ENCODE measurements at places on chromosomes 2 and 18.

GRCh38 chr18:75230163-75231052, 19.8 kb downstream of the TSHZ1 start:
- DNase-seq = no peak

- DNase-seq = no peak
Measured at GRCh38 chr2:235458839-235459273, 35.0 kb upstream of the AGAP1 start.

DNA sequence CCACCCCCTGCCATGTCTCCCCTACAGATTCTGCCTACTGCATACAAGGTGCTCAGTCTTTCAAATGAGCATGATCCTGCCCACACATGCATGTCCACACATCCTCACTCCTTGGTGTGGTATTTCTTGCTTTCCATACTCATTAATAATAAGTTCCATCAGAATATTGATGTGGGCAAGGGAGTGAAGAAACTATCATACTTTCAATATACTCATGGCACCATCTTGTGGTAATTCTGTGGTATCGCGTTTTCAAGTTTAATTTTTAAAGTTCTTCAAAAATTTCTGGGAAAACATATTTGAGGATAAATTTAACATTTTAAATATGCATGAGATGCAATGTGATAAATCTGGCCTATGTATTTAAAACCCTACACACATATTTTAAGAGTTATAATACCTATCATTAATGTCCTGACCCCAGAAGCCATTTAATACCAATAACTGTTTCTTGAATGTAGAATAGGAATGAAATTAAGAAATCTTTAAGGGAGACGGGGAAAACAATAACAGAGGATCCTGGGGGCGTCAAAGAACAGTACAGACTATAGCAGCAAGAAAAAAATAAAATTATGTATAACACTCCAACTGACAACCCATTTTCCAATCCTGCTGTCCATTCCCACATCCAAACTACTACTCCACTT, 110.1 kb downstream of the ZNF385B start:
- DNase-seq = no peak

DNA sequence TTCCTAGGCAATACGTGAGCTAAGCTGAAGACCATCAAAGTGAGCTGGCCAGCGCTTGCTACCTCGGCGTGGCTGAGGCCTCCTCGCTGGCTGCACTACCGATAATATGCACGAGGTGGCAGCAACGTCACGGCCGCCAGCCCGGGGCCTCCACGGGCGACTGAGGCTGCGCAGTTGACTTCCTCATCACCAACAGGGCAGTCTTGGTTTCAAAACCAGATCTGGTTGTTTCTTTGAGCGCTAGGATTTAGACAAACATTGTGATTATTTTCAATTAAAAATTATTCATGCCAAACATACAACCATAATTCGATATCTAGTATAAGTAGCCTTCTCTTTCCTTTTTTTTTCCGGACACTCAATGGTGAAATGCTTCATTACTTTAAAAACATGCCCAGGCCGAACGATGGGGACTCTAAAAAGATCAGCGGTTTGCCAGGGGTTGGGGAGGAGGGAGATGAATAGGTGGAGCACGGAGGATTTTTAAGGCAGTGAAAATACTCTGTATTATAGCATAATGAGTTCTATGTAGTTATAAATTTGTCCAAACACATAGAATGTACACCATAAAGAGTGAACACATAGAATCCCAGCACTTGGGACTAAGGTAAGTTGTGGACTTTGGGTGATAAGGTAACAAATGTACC, 52.0 kb downstream of the CYBRD1 start:
- DNase-seq = peak; percentile 68

- no peak for DNase-seq
Measured at GRCh38 chr2:73295751-73296400, 2.5 kb upstream of the EGR4 start.

GRCh38 chr2:12064153-12064552, 317.7 kb downstream of the LPIN1 start:
- no peak for DNase-seq

DNA sequence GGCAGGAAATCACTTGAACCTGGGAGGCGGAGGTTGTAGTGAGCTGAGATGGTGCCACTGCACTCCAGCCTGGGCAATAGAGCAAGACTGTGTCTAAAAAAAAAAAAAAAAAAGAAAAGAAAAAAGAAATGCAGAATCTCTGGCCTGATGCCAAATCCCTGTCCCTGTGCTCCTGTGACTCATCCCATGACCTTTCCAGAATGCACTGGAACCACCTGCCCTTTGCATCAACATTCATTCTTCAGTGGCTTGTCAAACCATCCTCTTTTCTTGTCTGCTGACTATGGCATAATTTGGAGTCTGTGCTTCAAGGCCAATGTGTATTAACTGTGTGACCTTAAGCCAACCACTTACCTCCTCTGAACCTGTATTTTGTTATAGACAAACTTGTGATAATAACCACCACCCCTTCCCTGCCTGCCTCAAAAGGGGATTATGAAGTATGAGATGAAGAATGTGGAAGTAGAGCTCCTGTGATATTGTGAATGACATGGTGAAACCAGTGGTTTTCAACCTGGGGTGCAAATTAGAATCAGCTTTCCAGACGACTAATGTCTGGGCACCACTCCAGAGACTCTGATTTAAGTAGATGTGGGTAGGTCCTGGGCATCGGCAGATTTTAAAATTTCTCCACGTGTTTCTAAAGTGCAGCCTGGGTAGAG, 189.3 kb downstream of the CLIP4 start:
- no peak for DNase-seq

DNA sequence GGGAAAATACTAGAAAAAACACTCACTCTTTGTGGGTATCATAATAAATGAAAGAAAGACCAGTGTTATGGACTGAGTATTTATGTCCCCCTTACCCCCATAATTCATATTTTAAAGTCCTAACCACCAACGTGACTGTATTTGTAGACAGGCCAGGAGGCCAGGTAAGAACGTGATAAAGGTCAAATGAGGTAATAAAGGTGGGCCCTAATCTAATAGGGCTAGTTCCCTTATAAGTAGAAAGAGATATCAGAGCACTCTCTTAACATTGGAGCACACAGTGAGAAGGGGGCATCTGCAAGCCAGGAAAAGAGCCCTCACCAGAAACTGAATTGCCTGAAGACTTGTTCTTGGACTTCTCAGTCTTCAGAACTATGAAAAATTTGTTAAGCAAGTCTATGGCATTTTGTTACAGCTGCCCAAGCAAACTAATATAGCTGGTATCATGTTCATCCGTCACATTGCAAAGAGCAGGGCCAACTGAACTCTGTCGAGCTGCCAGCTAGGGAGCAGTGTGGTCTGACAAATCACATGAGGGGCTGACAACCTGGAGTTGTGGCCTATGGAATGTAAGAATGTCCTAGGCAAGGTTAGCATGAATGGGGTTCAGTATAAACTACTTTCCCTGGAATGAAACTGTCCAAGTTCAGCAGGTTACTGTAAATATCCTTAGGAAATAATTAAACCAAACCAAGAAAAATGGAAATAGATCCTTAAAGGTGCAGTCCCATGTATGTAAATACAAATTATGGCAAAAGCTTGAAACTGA, 280.9 kb downstream of the ZNF385B start:
- no peak for DNase-seq

DNA sequence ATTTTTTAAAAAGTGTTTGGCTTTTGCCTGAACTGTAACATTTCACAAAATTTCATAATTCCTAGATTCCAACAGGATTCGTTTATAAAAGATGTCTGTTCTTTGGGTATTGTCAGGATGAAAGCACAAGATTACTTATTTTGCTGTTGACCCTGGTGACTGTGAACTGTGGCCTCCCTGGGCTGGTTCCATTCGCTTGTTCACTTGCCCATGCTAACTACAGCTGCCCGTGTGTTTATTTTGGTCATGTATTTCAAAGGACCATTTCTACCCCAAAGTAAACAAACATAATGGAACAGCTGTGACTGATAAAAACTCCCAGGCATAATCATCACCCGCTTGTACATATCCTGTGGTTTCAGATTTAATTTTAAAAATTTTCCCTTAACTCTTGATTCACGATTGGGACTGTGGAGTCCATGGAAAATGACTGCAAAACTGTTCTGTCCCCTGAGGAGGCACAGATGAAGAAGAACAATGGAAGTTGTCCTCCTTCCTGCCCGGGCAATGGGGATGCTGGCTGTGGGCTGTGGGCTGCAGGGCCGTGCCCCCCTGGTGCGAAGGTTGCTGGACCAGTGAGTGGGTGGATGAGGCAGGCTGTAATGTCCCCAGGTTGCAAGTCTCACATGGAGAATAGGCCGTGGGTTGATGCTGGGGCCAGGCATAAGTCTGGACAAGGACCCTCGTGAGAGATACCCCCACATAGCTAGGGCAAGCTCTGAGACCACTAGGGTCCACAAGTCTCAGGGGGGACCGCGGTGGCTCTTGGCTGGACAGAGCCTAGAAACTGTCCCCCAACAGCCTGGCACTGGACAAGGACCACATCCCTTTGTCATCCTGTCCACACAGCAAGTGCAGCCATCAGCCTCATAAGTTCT, 28.9 kb upstream of the HDAC4 start:
- no peak for DNase-seq

DNA sequence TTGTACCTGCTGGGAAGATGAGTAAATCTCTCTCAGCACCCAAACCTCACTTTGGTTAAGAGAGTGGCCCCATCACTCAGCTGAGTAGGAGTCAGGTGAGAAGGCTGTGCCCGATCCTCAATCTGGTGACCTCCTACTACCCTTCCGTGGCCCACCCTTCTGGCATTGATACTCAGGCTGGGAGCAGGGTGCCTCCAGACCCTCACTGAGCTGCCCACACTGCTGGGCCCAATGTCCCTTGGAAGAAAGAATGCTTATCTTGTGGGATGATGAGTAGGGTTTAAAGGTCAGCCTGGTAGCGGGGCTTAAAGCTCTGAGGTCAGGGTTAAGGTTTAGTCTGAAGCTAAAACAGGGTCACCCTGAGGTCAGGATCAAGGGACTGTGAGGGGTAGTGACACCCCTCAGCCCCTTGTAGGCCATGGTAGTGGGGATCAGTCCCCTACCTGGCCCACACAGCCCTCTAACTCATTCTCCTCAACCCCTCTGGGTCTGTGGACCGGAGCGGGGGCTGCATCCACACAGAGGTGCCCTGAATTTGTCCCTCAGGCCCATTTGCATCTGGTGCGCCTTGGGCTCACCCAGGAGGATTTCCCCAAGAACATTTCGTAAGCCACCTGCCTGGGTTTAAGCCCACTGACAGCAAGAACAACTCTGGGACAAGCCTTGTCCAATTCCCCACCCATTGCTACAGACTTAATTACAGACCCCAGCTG, 123.8 kb downstream of the CYP26B1 start:
- no peak for DNase-seq

GRCh38 chr2:150109912-150110311, 377.6 kb downstream of the RND3 start:
- no peak for DNase-seq

GRCh38 chr18:71471963-71472725, 1072.0 kb downstream of the CBLN2 start:
- no peak for DNase-seq

DNA sequence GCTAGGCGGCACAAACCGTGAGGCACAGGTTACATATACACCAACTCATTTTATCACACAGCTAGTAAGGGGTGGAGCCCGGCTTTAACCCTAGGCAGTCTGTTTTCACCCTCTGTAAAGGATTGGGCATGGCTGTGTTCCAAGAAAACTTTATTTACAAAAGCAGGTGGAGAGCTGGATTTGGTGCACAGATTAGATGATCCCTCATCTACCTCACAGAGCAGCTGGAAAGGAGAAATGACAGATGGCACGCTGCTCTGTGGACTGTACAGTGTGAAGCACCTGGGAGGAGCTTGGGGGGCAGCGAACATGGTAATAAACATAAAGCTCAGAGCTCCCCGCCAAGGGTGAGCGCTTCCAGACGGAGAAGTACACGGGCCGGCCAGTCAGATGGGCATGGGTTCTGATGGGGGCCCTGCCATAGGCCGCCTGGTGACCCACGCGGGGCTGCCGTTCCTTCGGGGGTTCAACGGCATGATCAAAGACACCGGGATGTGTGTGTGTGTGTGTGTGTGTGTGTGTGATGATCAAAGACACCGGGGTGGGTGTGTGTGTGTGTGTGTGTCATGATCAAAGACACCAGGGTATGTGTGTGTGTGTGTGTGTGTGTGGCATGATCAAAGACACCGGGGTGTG, 862 bp upstream of the TMEM177 start:
- no peak for DNase-seq

DNA sequence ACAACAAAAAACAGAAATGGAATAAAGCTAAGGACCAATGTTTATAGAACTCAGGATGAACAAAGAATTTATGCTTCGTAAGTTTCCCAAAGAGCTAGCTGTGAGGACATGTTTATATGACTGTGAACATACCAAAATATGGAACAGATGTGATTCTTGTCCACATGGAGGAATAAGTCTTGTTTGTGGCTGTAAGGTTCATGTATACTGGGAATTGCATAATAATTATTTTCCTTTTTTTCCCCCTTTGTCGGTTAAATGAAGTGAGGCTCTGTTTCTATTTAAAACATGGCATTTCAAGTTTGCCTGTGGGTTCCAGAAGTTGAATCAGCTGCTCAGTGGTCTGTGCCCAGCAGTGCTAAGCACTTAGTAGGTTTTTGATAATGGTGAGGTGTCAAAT, 108.1 kb downstream of the FHOD3 start:
- DNase-seq = no peak

DNA sequence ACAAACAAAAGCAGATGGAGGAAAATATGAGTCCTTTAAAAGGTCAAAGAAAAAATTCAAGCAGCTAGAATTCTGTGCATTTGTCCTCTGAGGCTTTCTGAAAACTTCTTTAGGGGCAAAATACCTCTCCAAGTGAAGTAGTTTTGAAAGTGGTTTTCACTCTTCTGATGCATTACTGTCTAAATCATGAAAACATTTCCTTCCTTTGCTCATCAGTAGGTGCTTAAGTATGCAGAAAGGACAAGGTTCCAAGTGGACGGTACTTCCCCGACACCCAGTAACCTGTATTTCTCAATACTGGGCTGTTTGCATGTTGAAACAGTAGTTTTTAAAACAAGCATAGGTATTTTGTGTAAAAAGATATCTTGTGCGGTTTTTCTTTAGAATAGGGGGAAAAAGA, 189.1 kb upstream of the ERBB4 start:
- DNase-seq = no peak

DNA sequence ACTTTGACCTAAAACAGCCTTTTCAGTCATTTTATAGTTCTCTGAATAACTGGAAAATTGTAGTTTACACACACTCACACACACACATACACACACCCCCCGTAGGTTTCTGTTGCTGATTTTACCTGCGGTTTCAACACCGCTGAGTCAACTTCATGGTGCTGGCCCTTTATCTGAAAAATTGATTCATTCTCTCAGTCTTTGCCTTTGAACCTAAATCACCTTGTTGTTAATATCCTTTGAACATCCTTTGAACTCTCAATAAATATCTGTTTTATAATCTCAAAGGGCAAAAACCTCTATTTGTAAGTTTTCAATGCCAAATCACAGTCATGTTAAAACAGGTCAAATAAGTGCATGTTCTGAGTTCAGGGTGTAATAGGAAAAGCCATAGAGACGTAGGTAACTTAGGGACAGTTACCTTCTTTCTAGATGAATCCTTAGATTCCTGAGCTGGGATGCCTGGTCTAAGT, 109.0 kb upstream of the BZW1 start:
- DNase-seq = peak; percentile 52
